Activated B cell treated with CpG ODN at 0.5 μM for 24 hours (primary cell): ENCODE measurements at places on chromosomes 5 and 9. TPM values are rescaled to one million over a fixed set of nuclear protein-coding genes. Genes with fewer than 3 reads are reported as not detected.

DNA sequence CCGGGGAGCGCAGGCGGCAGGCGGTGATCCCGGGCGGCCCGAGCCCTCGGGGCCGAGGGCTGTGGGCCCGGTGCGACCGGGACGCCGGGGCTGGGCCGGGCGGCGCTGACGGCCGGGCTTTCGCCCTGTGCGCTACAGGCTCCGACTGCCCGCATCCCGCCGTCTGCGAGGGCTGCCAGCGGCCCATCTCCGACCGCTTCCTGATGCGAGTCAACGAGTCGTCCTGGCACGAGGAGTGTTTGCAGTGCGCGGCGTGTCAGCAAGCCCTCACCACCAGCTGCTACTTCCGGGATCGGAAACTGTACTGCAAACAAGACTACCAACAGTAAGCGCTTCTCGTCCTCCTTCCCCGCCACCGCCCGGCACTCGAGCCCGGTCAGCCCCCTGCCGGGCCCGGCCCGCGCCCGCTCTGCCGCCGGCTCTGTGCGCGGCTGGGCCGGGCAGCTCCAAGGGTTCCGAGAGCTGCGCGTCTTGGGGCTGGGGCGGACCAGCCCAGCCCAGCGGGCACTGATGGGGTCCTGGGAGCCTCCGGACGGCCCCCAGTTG lies 1.6 kb downstream of the LMX1B start:
- no peak overlapping the region for H3K4me3 ChIP-seq
- H3K27me3 ChIP-seq, result peaks cover 57% of the 10 kb centered on the region
- DNase-seq, result no peak

GRCh38 chr5:149195962-149196361 lies 54.7 kb downstream of the ABLIM3 start:
- peaks cover 2% of the 10 kb centered on the region for H3K27me3 ChIP-seq
- H3K36me3 ChIP-seq, result no peaks in the 10 kb centered on the region
- H3K4me1 ChIP-seq, result no peaks in the 10 kb centered on the region
- no peak for DNase-seq
- no peak overlapping the region for H3K4me3 ChIP-seq
- no peak overlapping the region for H3K27ac ChIP-seq

GRCh38 chr9:127953154-127953553 lies 15.5 kb upstream of the DPM2 start:
- no peak overlapping the region for H3K27ac ChIP-seq
- H3K4me1 ChIP-seq, result peaks cover 47% of the 10 kb centered on the region
- no peaks in the 10 kb centered on the region for H3K27me3 ChIP-seq
- H3K36me3 ChIP-seq, result peaks cover 29% of the 10 kb centered on the region
- no peak overlapping the region for H3K4me3 ChIP-seq

GRCh38 chr5:93096561-93096960 lies 484.5 kb downstream of the NR2F1-AS1 start:
- no peak overlapping the region for H3K4me3 ChIP-seq
- H3K27ac ChIP-seq, result no peak overlapping the region
- no peaks in the 10 kb centered on the region for H3K36me3 ChIP-seq
- no peaks in the 10 kb centered on the region for H3K4me1 ChIP-seq

- no peak overlapping the region for H3K27ac ChIP-seq
- no peaks in the 10 kb centered on the region for H3K27me3 ChIP-seq
- H3K4me1 ChIP-seq, result peaks cover 3% of the 10 kb centered on the region
- no peak overlapping the region for H3K4me3 ChIP-seq
- no peak for DNase-seq
These were observed 23.4 kb downstream of the URM1 start for GRCh38 chr9:128394379-128395168.

CDK7 gene
- total RNA-seq, result 27.1 and 33.5 TPM in 2 replicates

SLC6A7 gene
- total RNA-seq, result not detected in 2 replicates

DNA sequence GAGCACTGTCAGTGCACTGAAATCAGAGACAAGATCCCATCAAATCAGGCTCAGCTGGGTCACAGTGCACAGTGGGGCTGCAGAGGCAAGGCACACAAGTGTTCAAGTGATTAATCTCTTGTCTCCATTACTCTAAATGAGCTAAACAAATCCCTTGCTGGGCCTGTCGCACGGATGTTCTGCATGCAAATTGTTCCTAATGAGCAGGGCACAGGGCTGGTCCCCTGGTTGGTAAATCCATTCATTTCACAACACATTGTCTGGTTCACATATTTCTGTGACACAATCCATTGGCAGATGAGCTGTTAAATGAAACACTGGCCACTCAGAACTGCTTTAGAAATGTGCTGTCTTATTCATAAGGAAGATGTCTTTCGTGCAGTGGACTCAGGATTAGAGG lies 167.9 kb upstream of the BRINP1 start:
- H3K27me3 ChIP-seq, result no peaks in the 10 kb centered on the region
- no peak for DNase-seq
- no peaks in the 10 kb centered on the region for H3K36me3 ChIP-seq
- H3K4me1 ChIP-seq, result no peaks in the 10 kb centered on the region
- no peak overlapping the region for H3K27ac ChIP-seq
- H3K4me3 ChIP-seq, result no peak overlapping the region
